Adrenal gland (tissue), 19 donors: ENCODE measurements at places on chromosomes 2 and 18. TPM values are rescaled to one million over a fixed set of nuclear protein-coding genes. Genes with fewer than 3 reads are reported as not detected.

DNA sequence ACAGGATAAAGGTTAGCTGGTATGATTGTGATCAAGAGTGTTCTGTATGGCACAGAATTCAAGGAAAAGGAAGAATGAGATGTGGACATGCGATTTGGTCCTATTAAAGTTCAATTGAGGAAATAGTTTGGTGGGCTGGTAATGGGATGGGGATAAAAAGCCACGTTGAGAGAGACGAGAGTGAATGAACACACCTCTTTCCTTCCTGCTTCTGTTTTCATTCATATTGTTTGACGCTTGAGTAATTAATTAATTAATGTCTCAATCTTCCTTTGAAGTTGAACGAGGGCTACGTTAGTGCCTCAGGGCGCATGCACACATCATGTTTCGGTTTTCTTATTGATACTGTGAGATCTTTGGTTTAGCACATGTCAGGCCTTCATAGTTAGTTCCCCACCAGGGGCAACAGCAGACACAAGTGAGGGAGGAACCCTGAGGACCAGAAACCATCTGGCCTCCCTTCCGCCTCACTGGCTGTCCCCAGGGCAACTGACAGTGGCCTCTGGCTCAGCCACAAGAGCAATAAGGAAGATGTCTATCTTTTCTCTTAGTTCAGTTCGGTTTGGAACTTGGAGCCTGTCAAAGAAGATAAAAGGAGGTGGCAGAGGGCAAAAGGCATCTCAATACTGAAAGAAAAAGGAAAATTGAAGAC is 116.0 kb downstream of the LIPG start:
- DNase-seq = no peak

DNA sequence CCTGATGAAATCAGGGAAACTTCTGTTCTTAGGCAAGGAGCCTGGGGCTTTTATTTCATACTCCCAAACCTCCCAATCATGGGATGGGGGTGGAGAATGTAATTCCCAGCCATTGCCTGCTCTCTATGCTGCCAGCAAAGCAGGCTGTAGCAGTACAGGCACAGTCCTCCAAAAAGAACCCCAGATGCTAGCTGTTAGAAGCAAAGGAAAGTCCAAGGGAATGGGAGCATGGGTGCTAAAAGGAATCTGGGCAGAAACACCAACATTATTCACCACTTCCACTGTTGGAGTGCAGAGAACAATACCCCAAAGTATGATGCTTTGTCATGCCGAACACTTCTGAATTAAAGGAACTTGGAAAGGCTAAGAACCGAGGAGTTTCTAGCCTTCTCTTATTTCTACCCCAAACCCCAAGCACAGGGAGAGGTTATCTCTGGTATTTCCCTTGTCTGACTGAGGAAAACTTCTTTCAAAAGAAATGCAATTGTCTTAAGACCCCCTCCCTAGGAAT is 24.7 kb downstream of the MDH1 start:
- no peak for DNase-seq

GRCh38 chr18:30487962-30488361 is 554.6 kb downstream of the DSC3 start:
- no peak for DNase-seq

- no peak for DNase-seq
Observed at GRCh38 chr2:188601391-188601790, 309.7 kb downstream of the GULP1 start.

Gene GAL3ST2
- 0.25 TPM for total RNA-seq

- DNase-seq = no peak
Observed at GRCh38 chr2:17195016-17195415, 323.2 kb downstream of the RAD51AP2 start.

- no peak for DNase-seq
Observed at GRCh38 chr2:217791551-217791950, 211.2 kb downstream of the TNS1 start.

DNA sequence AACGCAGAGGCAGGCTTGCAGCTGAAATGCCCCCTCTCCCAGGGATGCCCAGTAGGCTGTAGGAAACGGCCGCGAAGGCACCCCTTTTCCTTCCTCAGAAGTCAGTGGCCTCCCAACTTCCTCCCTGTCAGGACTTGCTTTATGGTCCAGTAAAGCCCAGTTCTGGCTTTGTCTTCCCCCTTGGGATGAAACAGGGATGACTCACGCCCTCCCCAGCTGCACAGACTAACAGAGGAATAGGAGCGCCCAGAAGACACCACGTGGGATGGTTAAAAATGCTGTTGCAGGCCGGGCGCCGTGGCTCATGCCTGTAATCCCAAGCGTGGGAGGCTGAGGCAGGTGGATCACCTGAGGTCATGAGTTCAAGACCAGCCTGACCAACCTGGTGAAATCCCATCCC is 6.9 kb downstream of the CREG2 start:
- DNase-seq = no peak
